ENCODE measurements at places on chromosomes 2 and 18.

DNA sequence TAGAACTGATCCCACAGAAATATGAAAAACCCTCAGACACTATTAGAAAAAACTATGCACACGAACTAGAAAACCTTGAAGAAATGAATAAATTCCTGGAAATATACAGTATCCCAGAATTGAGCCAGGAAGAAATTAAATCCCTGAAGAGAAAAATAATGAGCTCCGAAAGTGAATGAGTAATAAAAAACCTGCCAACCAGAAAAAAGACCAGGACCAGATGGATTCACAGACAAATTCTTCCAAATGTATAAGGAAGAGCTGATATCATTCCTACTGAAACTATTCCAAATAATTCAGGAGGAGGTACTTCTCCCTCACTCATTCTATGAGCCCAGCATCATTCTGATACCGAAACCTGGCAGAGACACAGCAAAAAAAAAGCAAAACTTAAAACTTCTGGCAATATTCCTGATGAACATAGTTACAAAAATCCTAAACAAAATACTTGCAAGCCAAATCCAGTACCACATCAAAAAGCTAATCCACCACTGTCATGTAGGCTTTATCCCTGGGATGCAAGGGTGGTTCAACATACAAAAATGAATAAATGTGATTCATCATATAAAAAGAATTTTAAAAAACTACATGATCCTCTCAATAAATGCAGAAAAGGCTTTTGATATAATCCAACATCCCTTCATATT is 1397.6 kb upstream of the DDX18 start:
- DNase-seq, result no peak

- no peak for DNase-seq
Measured at GRCh38 chr2:201915446-201915845, 109.1 kb downstream of the CDK15 start.

GRCh38 chr2:241926541-241927311 is 57.2 kb downstream of the RTP5 start:
- no peak for DNase-seq

DNA sequence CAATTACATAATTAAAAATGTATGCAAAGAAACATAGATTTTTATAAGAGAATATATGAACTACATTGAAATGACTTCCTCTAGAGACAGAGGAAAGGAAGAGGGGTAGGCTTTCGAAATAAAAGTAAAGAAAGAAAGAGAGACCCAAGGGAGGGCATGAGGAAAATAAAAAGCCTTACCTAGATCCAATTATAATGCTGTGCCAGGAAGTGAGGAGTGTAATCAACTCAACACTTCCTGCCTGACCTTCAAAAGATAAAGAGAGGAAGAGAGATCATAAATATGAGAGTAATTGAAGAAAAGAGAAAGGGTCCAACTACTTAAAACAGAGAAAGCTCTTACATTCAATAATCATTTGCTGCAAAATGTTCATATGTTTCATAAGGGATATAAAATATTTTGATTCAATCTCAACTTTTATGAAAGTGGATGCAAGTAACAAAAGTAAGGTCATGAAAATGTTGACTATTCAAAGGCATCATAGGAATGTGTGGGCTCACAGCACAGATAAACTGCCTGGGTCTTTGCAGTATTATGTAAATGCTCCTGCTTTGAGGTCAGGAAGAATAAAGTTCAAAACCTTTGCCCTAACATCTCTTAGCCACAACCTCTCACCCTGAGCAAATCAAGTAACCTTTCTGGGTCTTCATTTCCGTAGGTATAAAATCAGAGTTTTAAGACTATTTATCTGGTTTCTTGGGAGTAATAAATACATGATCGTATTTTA is 1237.7 kb downstream of the LRP1B start:
- no peak for DNase-seq

DNA sequence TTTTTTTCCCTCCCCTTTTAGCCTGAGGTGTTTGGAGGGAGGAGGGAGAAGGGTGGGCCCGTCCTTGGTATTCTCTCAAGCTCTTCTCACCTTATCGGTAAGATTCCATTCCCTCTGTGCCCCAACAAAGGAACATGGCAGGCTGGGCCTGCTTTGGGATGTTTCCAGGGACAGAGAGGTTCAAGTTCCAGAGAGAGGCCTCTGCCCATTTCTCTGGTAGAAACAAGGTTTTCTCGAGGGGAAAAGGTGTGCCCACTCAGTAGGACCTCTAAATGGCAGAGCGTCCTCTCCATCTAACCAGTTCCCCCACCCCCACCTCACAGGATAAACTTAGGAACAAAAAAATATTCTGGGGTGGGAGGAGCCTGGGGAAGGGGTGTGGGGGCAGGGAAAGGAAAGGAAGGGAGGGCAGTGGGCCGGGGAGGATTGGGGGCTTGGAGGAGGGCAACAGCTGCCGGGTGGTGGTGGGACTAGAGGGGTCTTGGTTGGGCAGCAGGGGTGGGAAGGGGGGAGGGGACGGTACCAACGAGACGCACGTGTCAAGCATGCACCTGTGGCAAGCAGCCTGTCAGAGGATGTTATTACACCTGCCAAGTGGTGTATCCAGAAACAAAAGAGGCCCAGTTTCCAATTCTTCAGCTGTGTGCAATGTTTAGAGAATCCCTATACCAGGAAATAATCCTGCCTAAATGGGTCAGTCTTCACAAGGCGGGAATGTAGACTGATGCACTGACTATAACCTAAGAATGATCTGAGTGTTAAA is 2.1 kb downstream of the PCBP1 start:
- DNase-seq, result no peak

- DNase-seq, result no peak
Measured at GRCh38 chr2:199405241-199405640, 52.5 kb downstream of the SATB2 start.

DNA sequence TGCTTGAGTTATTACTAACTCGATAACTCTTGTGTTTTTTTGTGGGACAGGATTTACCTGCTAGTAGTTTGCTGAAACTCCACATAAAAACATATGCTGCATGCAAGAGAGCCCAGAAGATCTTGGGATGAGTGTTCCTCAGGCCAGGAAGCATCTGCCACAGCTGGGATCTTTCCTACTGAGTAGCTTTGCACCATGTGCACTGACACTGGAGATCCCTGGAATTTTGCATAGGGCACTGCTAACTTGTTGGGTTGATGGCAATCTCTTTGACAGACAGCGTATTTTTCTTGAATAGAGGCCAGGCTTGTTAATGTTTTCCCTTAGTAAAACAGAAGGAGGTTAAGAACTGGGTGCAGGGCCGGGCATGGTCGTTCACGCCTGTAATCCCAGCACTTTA is 808 bp upstream of the SERPINB11 start:
- no peak for DNase-seq

GRCh38 chr18:9685615-9685890 is 22.5 kb upstream of the RAB31 start:
- no peak for DNase-seq

- no peak for DNase-seq
Measured at GRCh38 chr2:29495068-29495467, 379.9 kb downstream of the CLIP4 start.

Measured in NCI-H1436 treated with DMSO at 0.1 percent for 48 hours (cell line).